ENCODE measurements at places on chromosomes 5 and 9. TPM values are rescaled to one million over a fixed set of nuclear protein-coding genes. Genes with fewer than 3 reads are reported as not detected.

DNA sequence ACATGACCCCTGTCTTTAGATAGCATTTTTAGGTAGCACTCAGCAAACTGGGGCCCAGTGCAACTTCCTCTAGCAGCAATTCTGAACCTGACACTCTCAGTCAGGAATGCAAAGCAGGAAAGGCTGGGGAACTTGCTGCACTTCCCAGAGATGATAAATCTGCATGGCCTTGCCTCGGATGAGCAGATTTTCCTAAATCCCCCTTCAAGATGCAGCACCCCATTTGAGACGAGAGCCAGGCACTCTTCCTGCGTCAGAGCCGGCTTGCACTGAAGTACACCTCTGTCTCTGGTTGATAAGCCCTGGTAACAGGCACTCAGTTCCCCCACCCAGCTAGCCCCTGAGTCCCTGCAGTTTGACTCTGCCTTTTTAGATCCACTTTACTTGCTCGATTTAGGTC is 296.7 kb upstream of the PANK3 start:
- no peak for DNase-seq

GRCh38 chr9:33472881-33473615 is 676 bp downstream of the NOL6 start:
- no peak for DNase-seq

GRCh38 chr5:26889815-26890214 is 148.6 kb downstream of the CDH9 start:
- no peak for DNase-seq

GRCh38 chr9:122463828-122464632 is 13.7 kb downstream of the OR1J1 start:
- no peak for DNase-seq

DNA sequence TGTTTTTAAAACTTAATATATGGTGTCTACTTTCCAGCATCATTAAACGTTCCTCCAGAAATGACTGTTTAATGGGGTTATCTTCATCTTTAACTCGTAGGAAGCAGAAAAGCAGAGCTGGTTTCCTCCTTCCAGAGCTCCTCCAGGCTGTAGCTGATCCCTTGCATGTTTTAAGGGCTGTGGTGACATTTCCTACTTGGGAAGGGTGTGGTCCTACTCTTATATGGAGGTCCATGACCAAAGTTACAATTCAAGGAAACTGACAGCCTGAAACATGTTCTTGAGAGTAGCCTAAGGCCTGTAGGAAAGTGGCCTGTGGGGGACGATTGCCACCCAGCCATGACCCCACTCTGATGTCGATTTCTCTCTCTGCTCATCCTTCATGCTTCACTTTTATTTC is 297.1 kb downstream of the GADD45G start:
- no peak for DNase-seq

DNA sequence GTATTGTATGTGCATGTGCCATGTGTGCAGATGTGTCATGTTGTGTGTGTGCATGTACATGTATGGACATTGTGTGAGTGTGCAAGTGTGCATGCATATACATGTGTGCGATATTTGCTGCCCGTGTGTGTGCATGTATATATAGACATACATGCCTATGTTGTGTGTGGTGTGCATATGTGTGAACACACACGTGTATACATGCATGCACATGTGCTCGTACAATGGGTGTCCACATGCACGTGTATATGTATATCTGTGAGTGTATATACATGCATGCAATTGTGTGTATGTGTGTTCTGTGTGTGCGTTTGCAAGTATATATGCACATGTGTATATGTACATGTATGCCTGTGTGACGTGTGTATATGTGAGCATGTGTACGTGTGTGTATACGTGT is 3.0 kb upstream of the SLC6A18 start:
- no peak for DNase-seq

GRCh38 chr9:134382733-134383132 is 56.5 kb downstream of the RXRA start:
- no peak for DNase-seq

PMPCA gene
- 56.7 TPM for polyA plus RNA-seq

DCTN3 gene
- polyA plus RNA-seq: 102 TPM

Measured in left renal pelvis (tissue), 4 donors.